ENCODE measurements at places on chromosomes 4 and X.

DNA sequence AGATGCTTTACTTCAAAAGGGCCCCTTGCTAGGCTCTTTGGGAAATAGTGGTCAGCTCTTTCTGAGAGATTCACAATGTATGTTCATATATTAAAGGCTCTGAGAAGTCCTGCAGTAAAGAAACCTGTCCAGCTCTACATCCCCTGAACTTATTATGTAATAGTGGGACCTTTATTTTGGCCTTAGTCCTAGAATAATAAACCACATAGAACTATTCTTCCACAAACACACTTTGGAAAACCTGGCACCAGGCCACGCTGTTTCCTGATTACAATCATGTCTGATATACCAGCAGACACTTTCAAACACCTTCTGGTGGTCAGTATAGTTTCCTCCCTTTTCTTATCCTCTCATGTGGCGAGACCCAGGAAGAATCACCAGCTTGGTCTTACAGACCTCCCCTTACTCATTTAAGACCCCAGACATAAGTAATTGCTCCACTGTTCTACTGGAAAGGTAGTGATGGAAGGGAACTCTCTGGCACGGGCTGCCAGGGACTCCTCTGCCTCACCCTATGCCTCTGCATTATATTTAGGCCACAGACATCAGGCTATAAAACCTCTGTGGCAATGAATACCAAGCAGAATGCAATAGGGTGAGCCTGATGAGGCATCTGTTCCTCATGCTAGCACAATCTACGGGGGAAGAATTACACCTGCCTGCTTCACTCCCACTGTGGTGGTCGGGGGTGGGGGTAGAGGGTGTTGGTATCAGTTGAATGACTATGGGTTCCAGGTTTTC is 5.7 kb upstream of the PPEF1 start:
- no peak for DNase-seq

- no peak for DNase-seq
Measured at GRCh38 chr4:111628437-111628836, 516.8 kb upstream of the FAM241A start.

- DNase-seq, result no peak
Measured at GRCh38 chr4:157655096-157655809, 434.7 kb downstream of the GRIA2 start.

DNA sequence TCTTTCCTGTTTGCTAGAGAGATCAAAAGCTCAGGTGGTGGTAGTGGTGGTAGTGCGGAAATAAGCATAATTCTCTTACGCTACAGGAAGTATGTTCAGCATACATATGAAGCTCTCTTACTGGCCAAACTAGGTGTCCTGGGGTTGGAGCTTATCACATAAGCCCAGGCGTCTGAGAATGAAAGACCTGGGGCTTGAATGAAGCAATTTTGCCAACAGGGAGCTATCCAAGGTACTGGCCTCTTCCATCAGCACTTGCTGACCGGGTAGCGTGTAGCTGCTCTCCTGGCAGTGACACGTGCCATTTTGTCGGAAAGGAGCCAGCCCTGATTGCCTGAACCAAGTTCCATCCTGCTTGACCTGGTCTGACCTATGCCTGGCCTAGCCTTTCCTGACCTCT is 65.9 kb upstream of the HPF1 start:
- DNase-seq, result peak; percentile 1

DNA sequence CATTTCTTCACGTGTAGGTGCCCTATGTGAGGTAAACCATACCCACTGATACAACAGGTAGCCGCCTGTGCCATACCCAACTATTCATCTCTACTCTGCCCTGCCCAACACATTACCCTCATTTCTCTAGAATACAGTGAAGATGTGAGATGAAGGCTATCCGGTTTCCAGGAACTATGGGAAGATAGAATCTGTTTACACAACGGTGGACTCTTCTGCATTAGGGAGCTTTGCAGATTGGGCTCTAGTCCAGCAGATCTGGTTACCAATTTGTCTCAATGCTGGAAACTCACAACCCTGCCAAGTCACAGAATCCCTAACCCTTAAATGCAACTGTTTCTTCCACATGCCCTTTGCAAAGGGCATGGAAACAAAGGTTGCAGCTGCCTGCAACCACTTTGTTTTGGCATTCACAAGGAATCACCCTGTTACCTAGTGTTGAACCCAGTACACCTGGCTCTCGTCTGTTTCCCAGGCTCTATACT is 6.4 kb upstream of the SLAIN2 start:
- DNase-seq, result no peak

DNA sequence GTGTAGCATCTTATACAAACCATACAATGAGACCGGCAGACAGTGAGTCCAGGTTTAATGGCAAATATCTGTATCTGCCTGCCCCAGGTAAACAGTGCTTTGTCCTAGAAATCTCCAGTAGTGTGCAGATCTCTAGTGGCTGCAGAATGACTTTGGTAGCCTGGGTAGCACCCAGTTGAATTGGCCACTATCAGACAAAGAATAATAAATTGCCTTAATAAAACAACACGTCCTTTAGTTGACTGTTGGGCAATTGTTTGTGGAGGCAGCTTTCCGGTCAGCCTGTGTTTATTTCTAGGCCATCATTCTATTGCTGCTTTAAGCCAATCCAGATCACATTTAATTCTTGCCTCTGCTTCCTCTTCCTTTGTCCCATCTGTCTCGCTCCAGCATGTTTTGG is 52.5 kb downstream of the SNX25 start:
- DNase-seq, result no peak

DNA sequence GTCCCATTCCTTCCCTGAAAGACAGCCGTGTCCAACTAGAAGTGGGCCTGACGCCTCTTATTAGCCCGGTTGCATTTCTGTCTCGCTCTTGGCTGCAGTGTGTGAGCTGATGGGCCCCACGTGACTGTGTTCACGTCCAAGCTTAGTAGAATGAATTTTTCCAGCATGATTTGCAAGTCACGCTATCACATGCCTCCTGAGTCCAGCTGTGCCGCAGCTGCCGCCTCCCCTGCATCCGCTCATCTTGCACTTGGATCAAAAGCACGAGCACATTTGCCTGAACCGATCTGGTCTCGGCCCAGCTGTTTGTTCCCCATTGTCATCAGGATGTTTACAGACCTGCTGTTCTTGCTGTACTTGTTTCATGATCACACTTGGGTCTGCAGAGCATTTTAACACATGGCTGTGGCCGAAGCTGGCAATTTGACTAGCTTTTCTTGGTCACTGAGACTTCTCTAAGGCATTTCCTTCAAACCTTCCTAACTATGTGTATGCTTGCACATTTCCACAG is 126.5 kb downstream of the KIT start:
- no peak for DNase-seq

DNA sequence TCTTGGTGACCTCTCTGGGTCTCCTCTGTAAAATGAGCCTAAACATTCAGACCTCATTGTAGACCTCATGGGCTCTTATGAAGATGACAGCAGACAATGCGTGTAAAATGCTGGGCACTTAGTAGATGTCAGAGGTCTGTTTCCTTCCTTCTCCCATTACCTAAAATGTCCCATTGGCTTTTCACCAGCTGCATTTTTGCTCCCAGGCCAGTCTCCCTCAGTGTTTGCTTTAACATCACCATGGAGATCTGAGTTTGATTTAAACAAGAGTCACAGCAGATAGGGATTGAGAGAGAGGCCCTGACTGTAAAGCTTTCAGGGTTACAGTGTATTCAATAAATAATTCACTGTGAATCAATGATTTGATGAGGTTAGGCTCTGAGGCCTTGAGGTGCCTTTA is 24.3 kb downstream of the PSAPL1 start:
- DNase-seq, result no peak

GRCh38 chr4:119725688-119726330 is 97.2 kb upstream of the PDE5A start:
- no peak for DNase-seq

DNA sequence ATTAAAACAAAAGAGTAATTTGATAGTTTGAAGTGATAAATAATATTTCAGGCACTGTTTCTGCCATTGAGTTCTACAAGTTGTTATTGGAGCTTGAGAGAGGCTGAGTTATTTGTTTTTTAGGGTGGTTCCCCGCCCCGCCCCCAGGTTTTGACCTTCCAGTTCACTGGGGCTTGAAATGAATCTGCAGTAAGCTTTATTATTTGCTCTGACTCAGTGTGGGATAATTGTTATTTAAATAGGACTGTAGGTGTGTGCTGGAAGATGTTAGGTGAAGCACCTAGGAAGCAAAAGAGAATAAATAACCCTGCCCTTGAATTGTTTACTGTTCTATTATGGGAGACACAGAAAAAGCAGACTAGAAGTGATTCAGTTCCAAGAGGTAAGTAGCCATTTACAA is 81.2 kb upstream of the KCNIP4 start:
- no peak for DNase-seq

DNA sequence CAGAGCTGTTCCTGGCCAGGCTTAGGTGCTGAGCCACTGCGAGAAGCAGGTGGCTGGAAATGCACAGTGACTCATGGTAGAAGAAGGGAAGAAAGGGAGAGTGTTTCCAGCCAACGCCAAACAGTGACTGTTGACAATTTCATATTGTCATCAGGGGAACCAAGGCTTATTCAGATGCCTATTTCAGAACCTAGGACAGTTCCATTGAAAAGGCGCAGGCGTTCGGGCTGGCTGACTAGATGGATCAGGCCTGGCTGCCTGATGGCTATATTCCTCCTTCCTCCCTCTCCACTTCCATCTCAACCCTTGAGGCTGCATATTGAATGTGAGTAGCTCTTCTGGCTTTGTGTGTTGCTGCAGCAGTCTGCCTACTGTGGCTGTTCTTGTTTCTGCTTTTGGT is 73.0 kb upstream of the FRMPD4 start:
- no peak for DNase-seq

GRCh38 chrX:111270339-111270738 is at the start of gene CAPN6:
Gene CAPN6, minus strand, starts transcription at chrX:111270483. Its CDS starts 6,547 bp downstream, at chrX:111263936.
- DNase-seq, result no peak

DNA sequence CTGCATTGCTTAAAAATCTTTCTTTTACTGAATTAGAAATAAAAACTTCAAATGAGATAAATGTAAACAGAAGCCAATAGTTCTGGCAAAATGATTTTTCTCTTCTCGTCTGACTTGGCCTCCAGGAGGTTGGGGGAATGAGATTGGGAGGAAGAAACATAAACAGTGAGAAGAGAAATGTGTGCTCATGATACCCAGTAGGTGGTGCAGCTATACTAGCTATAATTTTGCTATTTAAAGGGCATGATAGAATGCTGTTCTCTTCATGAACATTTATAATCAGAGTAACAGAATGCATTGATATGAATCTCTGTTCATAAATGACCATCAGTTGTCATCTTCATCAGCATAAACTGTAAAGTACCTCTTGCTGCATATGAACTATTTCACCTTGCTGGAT is 85.5 kb downstream of the TACR3 start:
- DNase-seq, result no peak

DNA sequence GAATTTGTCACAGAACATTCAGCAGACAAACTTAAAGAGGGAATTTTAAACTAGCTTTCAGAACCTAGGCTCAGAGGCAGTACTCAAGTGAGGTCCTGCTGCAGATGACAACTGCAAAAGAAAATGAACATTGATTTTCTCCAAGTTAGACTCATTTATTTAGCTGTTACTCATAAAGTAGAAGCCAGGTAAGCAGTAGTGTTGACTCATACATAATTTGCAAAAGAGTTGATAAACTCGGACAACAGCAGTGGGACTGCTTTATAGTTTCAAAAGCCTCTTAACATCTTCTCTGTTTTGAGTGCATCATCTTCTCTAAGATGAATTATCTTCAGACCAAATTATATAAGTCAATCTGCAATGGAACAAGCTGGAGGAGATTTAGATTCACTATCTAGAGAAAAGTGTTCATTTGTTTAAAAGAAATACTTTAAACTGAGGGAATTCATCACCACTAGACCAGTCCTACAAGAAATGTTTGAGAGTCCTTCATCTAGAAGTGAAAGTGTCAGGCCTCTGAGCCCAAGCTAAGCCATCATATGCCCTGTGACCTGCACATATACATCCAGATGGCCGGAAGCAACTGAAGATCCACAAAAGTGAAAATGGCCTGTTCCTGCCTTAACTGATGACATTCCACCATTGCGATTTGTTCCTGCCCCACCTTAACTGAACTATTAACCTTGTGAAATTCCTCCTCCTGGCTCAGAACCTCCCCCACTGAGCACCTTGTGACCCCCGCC is 49.5 kb downstream of the COQ2 start:
- no peak for DNase-seq

- no peak for DNase-seq
Measured at GRCh38 chrX:86039625-86040568, 7.5 kb downstream of the CHM start.

DNA sequence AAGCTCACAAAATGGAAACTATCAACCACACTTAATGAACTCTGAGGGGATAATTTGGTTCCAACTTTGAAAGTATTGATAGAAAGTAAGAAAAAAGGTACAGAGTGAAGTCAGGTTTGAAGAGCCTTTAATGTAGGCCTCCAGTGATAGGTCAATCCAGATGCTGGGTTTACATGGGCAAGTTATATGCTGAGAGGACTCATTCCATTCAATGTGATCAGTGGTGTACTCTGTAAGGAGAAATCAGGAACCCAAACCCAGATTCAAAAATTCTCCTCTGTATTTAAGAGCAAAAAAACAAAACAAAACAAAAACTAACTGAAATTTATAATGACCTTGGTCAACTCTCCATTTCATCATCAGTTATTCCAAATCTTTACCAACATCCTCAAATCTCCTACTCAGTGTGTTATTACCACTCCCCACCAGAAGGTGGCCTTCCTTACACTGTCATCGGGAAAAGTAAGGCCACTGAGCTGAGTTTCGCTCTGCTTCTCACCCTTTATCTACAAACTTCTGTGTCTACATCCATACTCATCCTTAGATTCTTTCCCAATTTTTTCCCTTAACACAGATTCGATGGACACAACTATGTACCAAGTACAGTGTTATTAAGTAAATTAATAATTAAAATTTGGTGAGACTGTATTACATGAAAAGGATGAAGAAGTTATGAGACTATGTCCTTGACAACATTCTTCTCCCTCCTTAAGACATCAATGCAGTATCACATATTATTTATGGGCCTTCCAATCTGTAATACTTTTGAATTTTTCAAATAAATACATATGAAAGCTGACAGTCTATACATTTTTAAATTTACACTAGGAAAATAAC is 88.3 kb downstream of the ZAR1 start:
- DNase-seq, result peak; percentile 33

- no peak for DNase-seq
Measured at GRCh38 chr4:35900286-35901243, 343.7 kb downstream of the ARAP2 start.

DNA sequence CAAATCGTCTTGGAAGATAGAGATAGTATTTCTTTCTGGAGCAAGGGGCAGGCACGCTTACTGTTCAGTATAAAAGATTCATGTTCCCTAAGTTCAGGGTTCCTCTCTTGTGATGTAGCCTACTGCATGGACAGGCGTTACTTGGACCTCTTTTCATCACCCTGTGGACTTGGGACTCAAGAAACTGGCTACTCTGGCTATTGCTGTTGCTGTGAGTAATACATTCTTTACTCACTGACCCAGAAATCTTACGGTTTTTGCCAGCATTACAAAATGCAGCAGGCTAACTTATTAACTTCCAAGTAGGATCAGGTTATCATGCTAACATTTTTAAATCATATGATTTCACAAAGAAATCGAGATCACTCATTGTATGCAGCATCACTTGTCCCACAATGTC is 12.8 kb upstream of the GUCY1B1 start:
- no peak for DNase-seq

- no peak for DNase-seq
Measured at GRCh38 chrX:40434947-40435346, 145.8 kb upstream of the ATP6AP2 start.

- no peak for DNase-seq
Measured at GRCh38 chrX:115892787-115893671, 277.5 kb upstream of the AGTR2 start.

Measured in CD4-positive, CD25-positive, alpha-beta regulatory T cell (primary cell).